ENCODE measurements at places on chromosomes 5 and 9. TPM values are rescaled to one million over a fixed set of nuclear protein-coding genes. Genes with fewer than 3 reads are reported as not detected.

The TMEM38B gene
- 15.0 TPM for total RNA-seq

DNA sequence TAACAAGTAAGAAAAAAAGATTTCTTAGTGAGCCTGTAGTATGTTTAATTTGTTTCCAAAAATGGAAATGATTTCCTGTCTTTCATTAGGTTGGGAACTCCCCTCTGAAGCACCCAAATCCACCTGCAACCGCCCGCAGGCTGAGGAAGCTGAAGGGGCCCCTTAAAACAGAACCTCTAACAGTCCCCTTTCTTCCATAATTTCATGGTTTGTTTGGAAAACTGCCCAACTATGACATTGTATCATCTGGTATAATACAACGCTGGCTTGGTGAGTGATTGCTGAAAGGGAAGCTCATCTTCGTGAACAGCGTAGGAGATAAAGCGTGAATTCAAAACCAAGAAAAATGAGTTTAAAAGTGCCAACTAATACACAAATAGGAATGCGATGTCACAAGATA is 215.5 kb downstream of the FSTL4 start:
- no peak for DNase-seq

- DNase-seq, result no peak
These were observed 27.4 kb downstream of the QRFP start for GRCh38 chr9:130869250-130869649.

The CHSY3 gene
- total RNA-seq, result not detected

DNA sequence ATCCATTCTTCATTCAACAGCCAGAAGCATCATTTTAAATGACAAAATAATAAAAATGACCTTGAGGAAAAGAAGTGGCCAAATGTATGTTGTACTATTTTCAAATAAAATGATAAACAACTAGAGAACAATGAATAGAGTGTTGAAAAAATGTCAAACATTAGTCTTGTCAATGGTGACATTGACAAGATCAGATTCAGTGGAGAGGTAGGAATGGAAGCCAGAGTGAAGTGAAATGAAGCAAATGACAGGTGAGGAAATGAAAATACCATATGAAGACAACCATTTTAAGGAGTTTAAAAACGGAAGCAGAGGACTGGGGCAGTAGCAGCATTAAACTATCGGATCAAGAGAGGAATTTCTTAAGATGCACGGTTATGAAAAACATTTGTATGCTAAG is 38.2 kb upstream of the COX7C start:
- DNase-seq, result no peak

Measured in naive thymus-derived CD8-positive, alpha-beta T cell (primary cell).